ENCODE measurements at places on chromosomes 7 and 10.
A peak's percentile ranks its signal among the peaks of the same experiment; 100 is the strongest.

GRCh38 chr10:54148508-54148907 lies 652.5 kb downstream of the PCDH15 start:
- H3K36me3 ChIP-seq, result no peaks in the 10 kb centered on the region
- no peaks in the 10 kb centered on the region for H3K27me3 ChIP-seq
- H3K4me3 ChIP-seq, result no peak overlapping the region
- no peak for DNase-seq
- no peaks in the 10 kb centered on the region for H3K4me1 ChIP-seq

DNA sequence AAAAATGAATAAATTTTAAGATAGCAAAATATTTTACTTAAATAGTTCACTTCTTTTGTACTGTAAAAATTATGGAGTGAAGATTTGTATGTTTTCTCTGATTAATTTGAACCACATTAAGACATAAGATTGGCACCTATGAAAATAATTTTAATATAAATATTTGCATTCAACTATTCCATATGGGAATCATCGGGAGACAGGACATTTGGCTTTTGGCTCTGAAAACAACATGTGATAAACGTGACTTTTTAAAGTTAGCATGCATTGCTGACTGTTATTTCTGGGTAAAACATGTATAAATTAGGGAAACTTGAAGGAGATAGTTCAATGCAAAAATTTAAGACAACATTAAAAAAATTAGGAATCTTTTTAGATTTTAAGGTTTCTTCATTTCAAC lies 117.2 kb downstream of the SEMA3E start:
- no peaks in the 10 kb centered on the region for H3K27me3 ChIP-seq
- no peaks in the 10 kb centered on the region for H3K4me1 ChIP-seq
- no peaks in the 10 kb centered on the region for H3K36me3 ChIP-seq
- DNase-seq, result no peak
- H3K27ac ChIP-seq, result no peak overlapping the region

DNA sequence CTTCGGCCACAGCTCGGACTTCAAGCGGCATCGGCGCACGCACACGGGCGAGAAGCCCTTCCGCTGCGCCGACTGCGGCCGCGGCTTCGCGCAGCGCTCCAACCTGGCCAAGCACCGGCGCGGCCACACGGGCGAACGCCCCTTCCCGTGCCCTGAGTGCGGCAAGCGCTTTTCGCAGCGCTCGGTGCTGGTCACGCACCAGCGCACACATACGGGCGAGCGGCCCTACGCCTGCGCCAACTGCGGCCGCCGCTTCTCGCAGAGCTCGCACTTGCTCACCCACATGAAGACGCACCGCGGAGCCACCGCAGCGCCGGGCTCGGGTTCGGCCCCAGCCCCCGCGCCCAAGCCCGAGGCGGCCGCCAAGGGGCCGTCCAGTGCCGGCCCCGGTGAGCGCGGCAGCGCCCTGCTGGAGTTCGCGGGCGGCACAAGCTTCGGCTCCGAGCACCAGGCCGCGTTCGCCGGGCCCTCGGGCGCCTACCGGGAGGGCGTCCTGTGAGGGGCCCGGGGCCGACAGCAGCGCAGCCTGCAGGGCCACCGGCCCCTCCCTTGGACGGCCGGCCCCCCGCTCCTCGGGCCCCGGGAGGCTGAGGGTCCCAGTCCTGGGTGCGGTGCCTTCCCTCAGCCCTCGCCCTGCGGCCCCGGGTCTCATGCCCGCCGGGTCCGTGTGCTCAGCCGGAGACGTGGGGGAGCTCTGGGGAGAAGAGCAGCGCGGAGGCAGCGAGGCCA lies 17.2 kb downstream of the ZNF316 start:
- H3K27me3 ChIP-seq, result no peaks in the 10 kb centered on the region
- peaks cover 7% of the 10 kb centered on the region for H3K4me1 ChIP-seq
- no peak overlapping the region for H3K4me3 ChIP-seq
- H3K36me3 ChIP-seq, result peaks cover 38% of the 10 kb centered on the region
- DNase-seq, result no peak

GRCh38 chr7:123184271-123184670 lies 15.5 kb downstream of the SLC13A1 start:
- H3K4me1 ChIP-seq, result no peaks in the 10 kb centered on the region
- no peak overlapping the region for H3K27ac ChIP-seq
- H3K27me3 ChIP-seq, result no peaks in the 10 kb centered on the region
- DNase-seq, result no peak

DNA sequence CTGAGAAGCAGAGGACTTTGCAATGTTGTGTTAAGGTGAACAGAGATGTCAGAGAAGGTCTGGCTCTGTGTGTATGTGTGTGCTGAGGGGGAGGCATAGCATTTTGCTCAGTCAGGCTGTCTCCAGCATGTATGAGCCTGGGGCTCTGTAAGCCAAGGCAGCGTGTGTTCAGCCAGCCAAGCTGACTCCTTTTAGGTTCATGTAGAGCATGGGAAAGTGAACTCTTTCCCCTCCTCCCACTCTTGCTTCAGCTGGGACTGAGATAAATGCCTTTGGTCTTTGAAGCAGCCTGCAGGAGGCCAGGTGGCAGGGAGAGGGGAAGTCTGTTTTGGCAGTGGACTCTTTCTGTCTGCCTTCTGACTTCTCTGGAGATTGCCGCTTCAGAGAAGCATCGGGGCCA lies 3.8 kb downstream of the SFXN2 start:
- no peaks in the 10 kb centered on the region for H3K27me3 ChIP-seq
- peaks cover 14% of the 10 kb centered on the region for H3K4me1 ChIP-seq
- no peaks in the 10 kb centered on the region for H3K36me3 ChIP-seq
- H3K27ac ChIP-seq, result no peak overlapping the region
- DNase-seq, result no peak

GRCh38 chr7:139108266-139109187 lies 993 bp downstream of the ZC3HAV1 start:
- peak overlapping the region; percentile 72 for H3K4me3 ChIP-seq
- H3K27me3 ChIP-seq, result peaks cover 4% of the 10 kb centered on the region
- no peaks in the 10 kb centered on the region for H3K36me3 ChIP-seq
- H3K4me1 ChIP-seq, result peaks cover 5% of the 10 kb centered on the region
- no peak overlapping the region for H3K27ac ChIP-seq
- DNase-seq, result peak; percentile 15

- no peaks in the 10 kb centered on the region for H3K27me3 ChIP-seq
- H3K36me3 ChIP-seq, result no peaks in the 10 kb centered on the region
- DNase-seq, result no peak
- no peak overlapping the region for H3K4me3 ChIP-seq
Measured at GRCh38 chr10:7626283-7626682, 40.5 kb downstream of the ITIH5 start.

DNA sequence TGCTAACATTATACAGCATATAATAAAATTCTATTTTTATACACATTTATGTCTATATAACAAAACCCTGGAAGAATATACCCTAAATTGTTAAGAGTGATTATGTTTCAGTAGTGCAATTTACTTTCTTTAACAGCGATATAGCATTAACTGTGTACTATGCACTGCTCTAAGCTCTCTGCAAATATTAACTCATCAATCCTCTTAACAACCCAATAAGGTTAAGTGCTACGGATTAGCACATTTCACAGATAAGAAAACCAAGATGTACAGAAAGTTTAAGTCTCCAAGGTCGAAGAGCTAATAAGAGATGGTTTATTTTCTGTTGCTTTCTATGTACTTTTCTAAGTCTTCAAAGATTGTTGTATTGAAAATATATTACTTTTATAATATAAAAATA lies 95.8 kb downstream of the SEMA3C start:
- H3K4me1 ChIP-seq, result peaks cover 27% of the 10 kb centered on the region
- H3K4me3 ChIP-seq, result no peak overlapping the region

DNA sequence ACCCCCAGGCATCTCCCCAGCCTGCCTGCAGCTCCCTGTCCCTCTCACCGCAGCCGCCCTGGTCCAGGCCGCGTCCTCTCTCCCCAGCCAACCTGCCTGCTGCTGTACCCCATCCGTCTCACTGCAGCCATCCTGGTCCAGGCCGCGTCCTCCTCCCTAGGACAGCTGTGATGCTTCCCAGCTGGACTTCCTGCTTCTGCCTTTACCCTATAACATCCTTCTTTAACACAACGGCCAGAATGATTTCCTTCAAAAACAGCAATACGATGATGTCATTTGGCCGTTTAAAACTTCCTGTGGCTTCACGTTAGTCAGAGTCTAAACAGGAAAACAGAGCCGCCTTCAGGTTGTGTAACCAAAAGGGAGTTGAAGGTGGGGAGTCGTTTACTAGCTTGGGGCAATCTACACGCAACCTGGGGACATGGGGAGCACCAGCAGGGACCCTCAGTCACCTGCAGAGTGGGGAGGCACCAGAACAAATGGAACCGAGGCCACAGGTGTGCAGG lies 32.2 kb upstream of the ZFAND2A start:
- no peaks in the 10 kb centered on the region for H3K4me1 ChIP-seq
- H3K27ac ChIP-seq, result no peak overlapping the region
- H3K27me3 ChIP-seq, result peaks cover 2% of the 10 kb centered on the region
- DNase-seq, result no peak
- H3K36me3 ChIP-seq, result no peaks in the 10 kb centered on the region

DNA sequence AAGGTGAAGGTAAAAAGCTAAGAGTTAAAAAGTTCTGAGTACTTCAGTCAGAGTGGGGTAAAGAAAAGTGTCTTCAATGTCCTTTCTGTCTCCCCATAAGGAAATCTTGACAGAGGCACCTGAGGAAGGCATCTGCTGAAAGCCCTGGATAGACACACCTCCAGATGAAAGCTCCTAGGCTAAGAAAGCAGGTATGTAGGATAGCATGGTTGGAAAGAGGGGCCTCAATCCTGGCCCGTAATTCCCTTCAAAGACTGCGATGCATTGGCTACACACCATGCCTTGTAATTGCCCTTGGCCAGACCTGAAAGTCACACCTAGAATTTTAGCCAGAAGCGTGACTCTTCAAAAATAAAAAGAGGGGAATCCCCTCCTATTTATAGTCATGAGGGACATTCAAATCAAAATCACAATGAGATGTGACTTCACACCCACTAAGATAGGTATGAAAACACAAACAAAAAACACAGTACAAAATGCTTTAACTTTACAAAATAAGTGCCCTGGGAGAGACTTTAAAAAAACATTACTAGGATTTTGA lies 809.7 kb downstream of the IPMK start:
- no peak overlapping the region for H3K27ac ChIP-seq
- no peak overlapping the region for H3K4me3 ChIP-seq
- H3K4me1 ChIP-seq, result no peaks in the 10 kb centered on the region
- H3K36me3 ChIP-seq, result no peaks in the 10 kb centered on the region
- no peak for DNase-seq
- H3K27me3 ChIP-seq, result no peaks in the 10 kb centered on the region

DNA sequence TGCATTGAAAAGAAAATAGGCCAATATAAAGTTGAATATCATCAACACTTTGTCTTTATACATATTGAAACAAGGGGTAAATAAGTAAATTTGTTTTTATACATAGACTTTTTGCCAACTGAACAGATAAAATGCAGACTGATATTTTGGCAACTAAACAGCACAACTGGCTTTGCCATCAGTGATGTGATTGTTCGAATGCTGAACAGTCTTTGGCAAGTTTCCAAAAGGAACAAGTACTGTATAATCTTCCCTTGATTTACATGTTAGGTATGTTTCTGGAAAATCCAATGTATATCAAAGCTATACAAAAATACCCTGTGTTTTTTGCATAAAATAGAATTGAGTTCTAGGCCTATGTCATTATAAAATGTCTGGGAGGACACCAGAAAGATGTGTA lies 18.2 kb upstream of the ANKRD1 start:
- H3K36me3 ChIP-seq, result no peaks in the 10 kb centered on the region
- no peak overlapping the region for H3K4me3 ChIP-seq
- no peak for DNase-seq
- no peaks in the 10 kb centered on the region for H3K27me3 ChIP-seq

- H3K27me3 ChIP-seq, result peaks cover 88% of the 10 kb centered on the region
- DNase-seq, result no peak
- peaks cover 23% of the 10 kb centered on the region for H3K4me1 ChIP-seq
- H3K4me3 ChIP-seq, result peak overlapping the region; percentile 35
Measured at GRCh38 chr10:101291331-101292193, 62.3 kb upstream of the LBX1 start.

- no peaks in the 10 kb centered on the region for H3K27me3 ChIP-seq
- no peak overlapping the region for H3K27ac ChIP-seq
- H3K4me3 ChIP-seq, result no peak overlapping the region
Measured at GRCh38 chr10:125120053-125120710, 40.2 kb downstream of the CTBP2 start.

DNA sequence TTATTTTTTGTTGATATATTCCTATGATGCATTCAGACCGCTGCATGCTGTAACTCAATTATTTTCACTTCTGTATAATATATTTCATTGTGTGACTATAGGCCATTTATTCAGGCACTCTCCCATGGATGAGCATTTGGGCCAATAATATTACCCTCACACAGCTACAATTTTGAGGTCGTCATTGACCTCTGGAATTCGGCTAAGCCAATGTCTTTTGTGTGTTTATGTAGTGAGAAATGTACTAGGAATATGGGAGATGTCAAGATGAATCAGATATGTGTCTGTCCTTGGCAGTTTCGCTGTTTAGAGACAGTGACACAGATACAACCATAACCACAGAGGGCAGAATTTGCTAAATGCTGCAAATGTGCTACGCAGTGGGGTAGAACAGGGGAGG lies 474.2 kb downstream of the ADRA2A start:
- no peaks in the 10 kb centered on the region for H3K4me1 ChIP-seq
- no peak overlapping the region for H3K4me3 ChIP-seq
- no peak overlapping the region for H3K27ac ChIP-seq
- no peaks in the 10 kb centered on the region for H3K27me3 ChIP-seq
- no peaks in the 10 kb centered on the region for H3K36me3 ChIP-seq

DNA sequence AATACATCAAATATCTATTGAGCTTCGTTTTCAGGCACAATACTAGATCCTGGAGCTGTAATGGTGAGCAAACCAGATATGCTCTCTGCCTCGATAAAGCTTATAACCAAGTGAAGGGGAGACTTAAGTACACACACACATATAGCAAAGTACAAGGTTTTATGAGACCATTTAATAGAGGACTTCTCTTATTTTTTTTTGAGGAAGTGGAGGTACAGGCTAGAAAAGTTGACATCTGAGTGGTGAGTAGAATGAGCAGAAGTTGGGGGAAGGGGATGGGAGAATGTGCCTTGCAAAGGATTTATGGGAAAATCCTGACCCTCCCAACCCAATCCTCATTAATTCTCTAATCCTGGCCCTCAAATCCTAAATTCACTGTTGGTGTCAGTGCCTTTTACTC lies 7.7 kb downstream of the CCDC136 start:
- H3K27ac ChIP-seq, result no peak overlapping the region
- no peak overlapping the region for H3K4me3 ChIP-seq
- no peaks in the 10 kb centered on the region for H3K4me1 ChIP-seq
- H3K27me3 ChIP-seq, result no peaks in the 10 kb centered on the region
- DNase-seq, result no peak
- H3K36me3 ChIP-seq, result peaks cover 57% of the 10 kb centered on the region

GRCh38 chr10:15440204-15440711 lies 69.2 kb upstream of the FAM171A1 start:
- H3K36me3 ChIP-seq, result no peaks in the 10 kb centered on the region
- H3K27ac ChIP-seq, result no peak overlapping the region
- no peak overlapping the region for H3K4me3 ChIP-seq
- no peaks in the 10 kb centered on the region for H3K27me3 ChIP-seq
- H3K4me1 ChIP-seq, result peaks cover 8% of the 10 kb centered on the region

DNA sequence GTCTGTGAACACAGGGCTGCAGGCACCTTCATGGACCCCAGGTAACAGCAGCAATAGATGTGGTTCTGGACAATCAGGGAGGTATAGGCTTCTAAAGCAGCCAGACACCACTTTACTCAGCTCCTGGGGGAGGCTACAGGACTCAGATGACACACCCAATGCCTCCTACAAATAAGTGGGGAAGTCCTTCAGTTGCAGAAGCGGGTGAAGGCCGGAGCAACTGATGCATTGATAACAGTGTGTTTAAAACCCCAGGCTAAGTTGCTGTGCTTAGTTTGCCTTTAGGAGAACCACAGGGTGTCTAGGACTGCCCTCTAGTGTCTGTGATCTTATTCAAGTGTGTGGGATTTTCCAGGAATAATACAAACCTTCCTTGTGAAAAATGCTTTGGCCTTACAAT lies 5.9 kb upstream of the ITGA8 start:
- H3K4me1 ChIP-seq, result no peaks in the 10 kb centered on the region
- no peaks in the 10 kb centered on the region for H3K36me3 ChIP-seq
- no peak for DNase-seq
- no peak overlapping the region for H3K27ac ChIP-seq
- H3K27me3 ChIP-seq, result peaks cover 37% of the 10 kb centered on the region
